ENCODE measurements at places on chromosomes 4 and X.

DNA sequence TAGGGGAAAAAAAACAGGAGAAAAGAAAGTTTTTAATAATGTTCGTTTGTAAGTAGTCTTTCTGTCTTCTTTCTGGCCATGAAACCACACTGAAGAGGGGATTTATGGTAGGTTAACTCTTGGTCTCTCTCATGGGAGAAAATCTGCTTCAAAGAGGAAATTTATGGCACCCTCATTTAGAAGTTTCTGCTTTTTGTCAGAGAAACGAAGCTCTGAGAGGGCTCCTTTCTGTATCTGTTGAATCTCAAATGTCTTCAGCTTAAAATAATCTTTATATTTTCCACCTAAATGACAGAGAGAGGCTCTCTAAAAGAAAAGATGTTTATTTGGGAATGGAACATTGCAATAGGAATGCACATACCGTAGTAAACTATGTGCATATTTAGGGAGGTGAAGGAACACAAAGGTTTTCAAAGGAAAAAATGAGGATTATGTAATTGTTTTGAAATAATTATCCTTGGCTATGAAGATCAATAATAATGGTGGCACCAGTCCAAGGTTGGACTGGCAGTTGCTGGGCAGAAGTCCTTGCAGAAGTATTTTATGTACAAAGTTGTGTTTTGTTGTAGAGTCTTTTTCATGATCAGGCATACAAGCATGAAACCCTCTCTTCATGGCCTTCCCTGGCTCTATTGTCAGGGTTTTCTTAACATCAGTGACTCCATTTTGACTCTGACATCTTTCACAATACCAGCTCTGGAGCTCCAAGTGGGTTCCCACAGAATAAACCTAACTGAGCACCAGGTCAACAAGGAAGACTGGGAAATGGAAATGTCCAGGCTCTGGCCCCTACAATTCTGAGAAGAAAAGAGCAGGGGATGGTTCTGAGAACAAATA lies 53.0 kb upstream of the HPSE start:
- DNase-seq = no peak

DNA sequence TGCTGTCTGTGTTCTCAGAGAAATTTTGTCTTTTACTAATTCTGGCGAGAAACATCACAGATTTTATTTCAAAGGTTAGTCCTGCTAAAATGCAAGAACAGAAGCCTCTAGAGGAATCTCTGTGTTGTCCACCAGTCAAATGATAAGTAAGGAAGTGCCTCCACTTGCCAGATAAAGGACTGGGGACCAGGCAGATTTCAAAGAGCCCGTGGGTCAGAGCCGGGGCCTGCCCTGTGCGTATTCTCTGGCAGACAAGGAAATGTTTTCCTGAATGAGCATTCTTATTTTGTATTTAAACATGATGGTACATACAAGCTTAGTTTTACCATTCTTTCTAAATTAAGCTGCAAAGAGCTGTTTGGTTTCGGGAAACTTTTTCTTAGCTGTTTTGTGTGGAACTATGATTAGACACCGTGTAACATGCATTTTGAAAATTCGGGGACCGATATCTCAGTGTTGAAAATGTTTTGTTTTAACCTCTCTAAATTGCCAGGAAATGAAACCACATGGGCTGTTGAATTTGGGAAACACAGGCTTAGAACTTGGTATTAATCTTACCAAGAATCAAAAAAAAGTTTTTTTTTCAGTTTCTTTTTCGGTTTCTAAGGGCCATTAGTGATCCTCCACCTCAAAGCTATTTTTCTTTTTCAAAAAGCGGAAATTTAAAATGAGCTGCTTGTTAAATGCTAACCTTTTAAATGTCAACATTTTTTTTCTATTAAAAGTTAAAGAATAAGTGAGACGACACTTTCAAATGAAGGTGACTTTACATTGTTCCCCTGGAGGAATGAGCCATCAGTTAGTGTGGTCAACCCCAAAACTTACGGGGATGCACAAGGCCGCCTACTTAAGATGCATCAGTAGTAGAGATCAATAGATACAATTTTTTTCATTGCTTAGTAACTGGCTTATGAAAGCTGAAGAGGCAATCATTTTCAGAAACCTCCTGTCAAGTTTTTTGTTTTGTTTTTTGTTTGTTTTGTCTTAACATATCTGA lies 89.6 kb upstream of the MTM1 start:
- no peak for DNase-seq

DNA sequence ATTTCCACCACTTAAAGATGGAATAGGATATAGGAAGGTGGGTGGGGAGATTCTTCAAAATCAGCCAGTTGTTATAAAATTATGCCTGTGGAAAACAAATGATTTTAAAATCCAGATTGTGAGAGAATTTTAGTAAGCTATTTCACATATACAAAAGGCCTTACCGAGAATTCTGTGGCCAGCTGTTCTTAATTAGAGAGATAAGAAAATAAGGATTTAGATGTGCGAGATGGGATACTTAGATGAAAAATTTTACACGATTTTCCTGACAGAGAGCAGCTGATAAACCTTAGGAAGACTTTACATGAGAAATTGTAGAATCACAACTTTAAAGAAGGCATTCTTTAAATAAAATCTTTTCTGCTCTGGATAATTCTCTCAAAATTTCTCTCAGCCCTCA lies 94.5 kb upstream of the IQCM start:
- DNase-seq = no peak

- DNase-seq = no peak
Observed at GRCh38 chr4:123825596-123826291, 429.1 kb downstream of the SPRY1 start.

DNA sequence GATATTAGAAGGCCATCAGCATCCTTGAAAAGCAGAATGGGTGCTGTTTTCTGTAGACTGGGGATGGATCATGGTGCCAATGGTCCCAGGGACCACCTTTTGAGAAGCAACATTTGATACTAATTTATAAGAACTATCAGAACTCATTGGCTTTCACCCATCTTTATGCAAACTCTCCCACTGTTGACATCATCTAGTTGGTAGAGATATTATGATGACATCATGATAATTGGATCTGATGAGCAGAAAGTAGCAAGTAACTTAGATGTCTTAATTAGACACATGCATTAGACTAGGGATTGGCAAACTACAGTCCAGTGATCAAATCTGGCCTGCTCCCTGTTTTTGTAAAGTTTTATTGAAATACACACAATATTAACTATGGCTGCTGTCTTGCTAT lies 181.0 kb downstream of the DCHS2 start:
- DNase-seq = no peak

GRCh38 chrX:42149765-42150164 lies 226.4 kb upstream of the CASK start:
- DNase-seq = no peak

DNA sequence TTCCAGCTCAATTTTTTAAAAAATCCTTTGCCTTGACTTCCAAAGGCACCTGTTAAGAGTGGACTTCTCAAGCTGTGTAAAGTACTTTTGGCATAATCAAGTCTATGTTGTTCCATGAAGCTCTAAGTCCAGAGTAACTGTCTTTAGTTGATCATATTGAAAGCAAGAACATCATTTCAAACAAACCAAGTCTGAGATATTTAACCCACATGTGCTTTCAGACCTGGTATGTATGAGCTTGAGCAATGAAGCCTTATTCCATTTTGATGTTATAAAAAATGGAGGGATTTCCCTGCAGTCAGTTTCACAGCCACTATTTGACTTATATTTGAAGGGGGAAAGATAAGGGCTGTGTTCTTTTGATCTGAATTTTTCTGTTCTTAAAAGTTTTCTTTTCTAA lies 23.7 kb upstream of the EOLA2 start:
- DNase-seq = no peak

All from stimulated activated CD8-positive, alpha-beta memory T cell treated with anti-CD3 and anti-CD28 coated beads, Interleukin-12 subunit alpha, Interleukin-12 subunit beta, amount 100 ng/mL, for 1 hour (primary cell).